ENCODE measurements at places on chromosomes 1 and 21. TPM values are rescaled to one million over a fixed set of nuclear protein-coding genes. Genes with fewer than 3 reads are reported as not detected.

- no peak overlapping the region for H3K27ac ChIP-seq
- H3K27me3 ChIP-seq = peaks cover 7% of the 10 kb centered on the region
- H3K4me1 ChIP-seq = no peaks in the 10 kb centered on the region
- no peak overlapping the region for H3K4me3 ChIP-seq
Measured at GRCh38 chr1:99607590-99607989, 38.3 kb upstream of the PALMD start.

The LHX8 gene
- total RNA-seq = not detected

DNA sequence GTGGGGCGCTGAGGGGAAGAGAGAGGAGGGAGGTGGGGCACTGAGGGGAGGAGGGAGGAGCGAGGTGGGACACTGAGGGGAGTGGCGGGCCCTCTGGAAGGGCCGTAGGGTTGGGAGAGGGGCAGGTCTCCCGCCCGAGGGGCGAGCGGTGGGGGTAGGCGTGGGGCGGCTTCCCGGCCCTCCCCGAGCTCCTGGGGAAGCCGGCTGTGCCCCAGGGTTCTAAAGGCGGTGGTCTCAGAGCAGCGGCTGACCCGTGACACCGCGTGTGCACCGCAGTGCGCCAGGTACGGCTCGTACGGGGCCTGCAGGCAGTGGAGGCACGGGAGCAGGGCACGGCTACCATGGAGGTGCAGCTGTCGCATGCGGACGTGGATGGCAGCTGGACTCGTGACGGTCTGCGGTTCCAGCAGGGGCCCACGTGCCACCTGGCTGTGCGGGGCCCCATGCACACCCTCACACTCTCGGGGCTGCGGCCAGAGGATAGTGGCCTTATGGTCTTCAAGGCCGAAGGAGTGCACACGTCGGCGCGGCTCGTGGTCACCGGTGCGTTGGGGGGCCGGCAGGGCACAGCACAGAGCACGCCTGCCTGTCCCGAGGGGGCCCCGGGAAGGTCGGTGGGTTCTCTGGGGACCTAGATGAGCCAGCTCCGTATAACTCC is 68.5 kb downstream of the OBSCN start:
- peaks cover 10% of the 10 kb centered on the region for H3K4me1 ChIP-seq
- no peak for DNase-seq
- H3K27ac ChIP-seq = peak overlapping the region; percentile 25

GRCh38 chr21:27371115-27371974 is 404.5 kb upstream of the ADAMTS5 start:
- no peaks in the 10 kb centered on the region for H3K4me1 ChIP-seq
- no peak overlapping the region for H3K27ac ChIP-seq

DNA sequence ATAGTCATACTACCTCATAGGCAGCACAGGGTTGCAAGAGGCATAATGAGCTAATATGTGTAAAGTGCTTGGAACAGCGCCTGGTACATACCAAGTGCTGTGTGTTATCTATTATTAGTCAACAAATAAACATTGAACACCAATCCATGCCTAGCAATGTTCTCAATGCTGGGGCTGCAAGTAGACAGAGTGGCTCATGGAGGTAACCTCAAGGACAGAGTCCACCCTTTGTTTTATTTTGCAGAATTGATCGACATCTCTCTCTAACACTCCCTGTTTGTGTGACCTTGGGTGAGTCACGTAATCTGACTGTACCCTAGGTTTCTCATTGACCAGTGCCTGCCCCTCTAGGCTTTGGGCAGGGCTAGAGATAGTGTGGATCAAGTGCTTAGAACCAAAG is 164.0 kb upstream of the KLHDC7A start:
- H3K36me3 ChIP-seq = no peaks in the 10 kb centered on the region
- no peaks in the 10 kb centered on the region for H3K4me1 ChIP-seq
- H3K27me3 ChIP-seq = no peaks in the 10 kb centered on the region
- no peak overlapping the region for H3K27ac ChIP-seq
- no peak overlapping the region for H3K4me3 ChIP-seq

- H3K27ac ChIP-seq = peak overlapping the region; percentile 39
- peaks cover 55% of the 10 kb centered on the region for H3K36me3 ChIP-seq
- H3K4me1 ChIP-seq = peaks cover 8% of the 10 kb centered on the region
- H3K27me3 ChIP-seq = no peaks in the 10 kb centered on the region
Measured at GRCh38 chr1:55069280-55069679, 29.9 kb downstream of the PCSK9 start.

DNA sequence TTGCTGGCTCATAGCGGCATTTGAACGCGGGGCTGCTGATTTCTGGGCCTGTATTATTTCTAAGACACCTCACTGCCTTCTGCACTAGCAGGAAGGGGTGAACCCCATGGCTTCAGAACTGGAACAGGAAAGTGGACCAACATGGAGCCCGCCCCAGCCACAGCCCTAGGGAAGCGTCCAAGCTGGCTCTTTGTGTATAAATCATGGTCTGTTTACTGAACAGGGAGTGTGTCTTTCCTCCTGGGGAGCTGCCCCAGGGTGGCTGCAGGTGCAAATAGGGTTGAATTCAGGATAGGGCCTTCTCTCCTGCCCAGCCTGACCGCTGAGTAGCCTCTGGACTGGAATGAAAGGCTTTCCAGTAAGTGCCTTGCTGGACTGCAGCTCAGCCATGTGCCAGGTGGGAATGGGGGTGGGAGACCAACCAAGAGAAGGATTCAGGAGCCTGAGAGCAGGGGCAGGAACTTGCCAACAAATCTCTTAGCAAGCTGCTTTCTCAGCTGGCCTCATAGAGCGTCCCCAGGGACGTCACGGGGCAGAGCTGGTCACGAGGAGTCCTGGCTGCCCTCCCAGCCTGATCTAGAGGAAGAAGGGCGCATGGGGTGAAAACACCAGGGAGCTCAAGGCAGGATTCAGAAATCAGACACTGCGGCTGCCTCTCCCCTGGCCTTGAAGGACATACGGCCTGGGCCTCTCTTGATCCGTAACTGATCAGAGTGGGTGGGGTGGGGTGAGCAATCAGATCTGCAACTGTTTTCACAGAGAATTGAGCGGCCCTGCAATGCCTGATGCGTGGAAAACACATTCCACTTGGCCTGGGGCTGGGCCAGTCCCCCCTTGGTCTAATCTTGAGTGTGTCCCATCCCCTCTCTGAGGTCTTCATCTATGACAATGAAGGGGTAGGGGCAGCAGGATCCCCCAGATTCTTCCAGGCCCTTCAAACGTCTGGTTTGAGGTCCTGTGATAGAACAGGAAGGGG is 56.5 kb upstream of the SELENON start:
- H3K4me1 ChIP-seq = peaks cover 7% of the 10 kb centered on the region
- H3K27ac ChIP-seq = no peak overlapping the region

The NHLH1 gene
- 0.47 TPM for total RNA-seq

The GNG12 gene
- total RNA-seq = not detected

DNA sequence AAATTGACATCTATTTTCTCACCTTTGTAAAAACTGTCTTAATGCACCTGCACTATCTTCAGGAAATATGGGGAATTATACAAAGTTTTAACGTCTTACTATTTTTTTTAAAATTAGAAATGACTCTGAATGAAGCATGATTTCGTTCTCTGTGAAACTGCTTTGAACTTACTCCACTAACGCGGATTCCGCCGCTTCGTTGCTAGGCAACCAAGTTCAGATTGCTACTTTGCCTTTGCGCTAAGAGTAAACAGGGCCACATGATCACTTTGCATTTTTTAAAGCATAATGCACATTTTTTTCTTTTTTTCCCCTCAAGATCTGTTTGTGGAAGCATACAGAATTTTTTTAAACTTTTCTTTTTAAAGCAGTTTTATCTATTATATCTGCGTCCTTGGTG is 690.5 kb downstream of the BRINP3 start:
- no peak for DNase-seq
- H3K27me3 ChIP-seq = no peaks in the 10 kb centered on the region
- no peaks in the 10 kb centered on the region for H3K36me3 ChIP-seq
- H3K4me3 ChIP-seq = no peak overlapping the region
- no peaks in the 10 kb centered on the region for H3K4me1 ChIP-seq

The RHCE gene
- total RNA-seq = not detected

The INAVA gene
- 0.57 TPM for total RNA-seq

DNA sequence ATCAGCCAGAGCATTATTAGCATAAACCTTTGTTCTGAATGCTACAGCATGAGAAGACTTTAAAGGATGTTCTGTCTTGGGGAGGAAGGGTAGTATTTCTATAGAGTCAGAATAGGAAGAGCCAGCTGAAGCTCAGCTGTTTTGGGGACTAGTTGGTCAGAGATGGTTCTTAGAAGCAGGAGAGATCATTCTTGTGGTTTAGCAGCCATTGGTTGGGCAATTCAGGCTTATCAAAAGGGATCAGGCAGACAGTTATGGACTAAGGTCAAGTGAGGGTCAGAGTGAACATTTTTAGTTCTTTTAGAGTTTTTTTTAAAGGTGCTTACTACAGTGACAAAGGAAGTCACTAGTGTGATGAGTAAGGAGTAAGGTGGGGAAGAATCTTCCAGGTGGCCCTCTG is 245.5 kb downstream of the RPS6KC1 start:
- no peak for DNase-seq
- H3K4me3 ChIP-seq = no peak overlapping the region

The SAMSN1 gene
- 103 TPM for total RNA-seq

DNA sequence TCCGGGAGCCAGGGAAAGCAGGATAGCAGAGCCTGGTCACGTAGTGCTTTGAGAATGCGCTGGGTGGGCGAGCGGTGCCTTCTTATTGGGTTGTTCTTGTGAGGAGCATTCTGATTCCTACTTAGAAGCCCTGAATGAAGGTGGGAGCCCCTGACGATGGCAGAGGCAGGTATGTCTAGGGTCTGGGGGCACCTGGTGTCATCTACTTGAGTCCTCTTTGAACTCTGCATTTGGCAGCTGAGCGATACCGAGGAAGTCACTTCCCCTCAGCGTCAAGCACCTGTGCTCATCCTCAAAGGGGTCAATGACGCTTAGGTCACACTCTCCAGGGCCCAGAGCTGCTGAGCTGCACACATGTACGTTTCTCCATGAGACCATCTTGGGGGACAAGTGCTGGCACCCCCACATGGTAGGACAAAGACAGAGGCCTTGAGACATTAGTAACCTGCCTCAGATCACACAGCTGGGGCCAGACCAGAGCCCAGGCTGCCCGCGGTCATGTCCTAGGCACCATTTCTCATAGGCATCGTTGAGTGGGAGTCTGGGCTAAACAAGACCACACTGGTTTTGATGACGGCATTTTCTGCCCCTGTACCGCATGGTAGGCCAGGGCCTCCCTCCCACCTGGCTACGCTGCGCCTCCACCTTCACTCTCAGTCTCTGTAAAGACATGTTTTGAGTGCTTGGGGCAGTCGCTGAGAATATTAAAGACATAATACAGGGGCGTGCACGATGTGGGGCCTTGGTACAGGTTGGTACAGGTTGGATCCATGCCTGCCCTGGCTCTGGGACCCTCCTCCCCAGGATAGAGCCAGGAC is 69.1 kb upstream of the ABCG1 start:
- no peaks in the 10 kb centered on the region for H3K36me3 ChIP-seq
- no peak overlapping the region for H3K4me3 ChIP-seq
- peaks cover 10% of the 10 kb centered on the region for H3K4me1 ChIP-seq

The LRRC39 gene
- 0.52 TPM for total RNA-seq

The SCYL3 gene
- 15.1 TPM for total RNA-seq

DNA sequence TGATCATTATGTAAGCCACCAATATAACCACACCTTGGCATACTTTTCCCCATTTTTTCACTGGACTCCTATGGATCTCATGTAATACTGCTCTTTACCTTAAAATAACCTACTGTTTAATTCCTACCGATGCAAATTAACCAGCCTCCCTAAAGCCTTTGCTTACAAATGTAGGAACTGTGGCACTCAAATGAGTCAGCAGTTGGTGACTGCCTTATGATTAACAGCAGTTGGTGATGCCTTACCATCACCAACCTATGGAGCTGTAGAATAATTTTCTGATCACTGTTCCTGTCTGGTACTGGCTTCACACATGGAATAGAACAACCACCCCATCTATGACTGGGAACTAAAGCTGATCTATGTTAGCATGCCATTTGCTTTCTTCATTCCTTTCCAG is 7.8 kb upstream of the NUDT17 start:
- no peak for DNase-seq
- H3K4me3 ChIP-seq = no peak overlapping the region
- no peaks in the 10 kb centered on the region for H3K4me1 ChIP-seq
- no peaks in the 10 kb centered on the region for H3K27me3 ChIP-seq

GRCh38 chr1:89941110-89941766 is 53.7 kb upstream of the ZNF326 start:
- no peak overlapping the region for H3K4me3 ChIP-seq
- no peak overlapping the region for H3K27ac ChIP-seq
- DNase-seq = no peak

DNA sequence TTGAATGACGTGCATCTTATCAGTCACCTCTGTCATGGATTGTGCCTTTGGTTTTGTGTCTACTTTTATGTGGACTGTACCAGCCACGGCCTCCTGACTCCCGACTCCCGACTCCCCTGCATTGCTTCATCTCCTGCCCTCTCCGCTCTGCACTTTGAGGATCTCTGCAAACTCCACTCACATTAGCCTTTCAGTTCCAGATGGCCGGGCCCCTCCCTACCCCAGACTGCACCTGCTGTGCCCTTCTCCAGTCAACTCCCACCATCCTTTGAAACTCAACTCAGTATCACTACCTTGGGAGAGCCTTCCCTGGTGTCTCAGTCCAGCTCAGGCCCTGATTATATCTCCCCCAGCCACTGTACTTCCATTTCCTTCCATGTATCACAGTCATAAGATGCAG is 71.4 kb downstream of the MDM4 start:
- H3K27ac ChIP-seq = no peak overlapping the region
- DNase-seq = no peak
- no peaks in the 10 kb centered on the region for H3K27me3 ChIP-seq
- no peak overlapping the region for H3K4me3 ChIP-seq

- no peaks in the 10 kb centered on the region for H3K4me1 ChIP-seq
- no peak overlapping the region for H3K4me3 ChIP-seq
- H3K27ac ChIP-seq = no peak overlapping the region
- DNase-seq = no peak
- peaks cover 19% of the 10 kb centered on the region for H3K27me3 ChIP-seq
Measured at GRCh38 chr1:110816945-110817344, 56.0 kb upstream of the CD53 start.

The GALNT2 gene
- 21.2 TPM for total RNA-seq

DNA sequence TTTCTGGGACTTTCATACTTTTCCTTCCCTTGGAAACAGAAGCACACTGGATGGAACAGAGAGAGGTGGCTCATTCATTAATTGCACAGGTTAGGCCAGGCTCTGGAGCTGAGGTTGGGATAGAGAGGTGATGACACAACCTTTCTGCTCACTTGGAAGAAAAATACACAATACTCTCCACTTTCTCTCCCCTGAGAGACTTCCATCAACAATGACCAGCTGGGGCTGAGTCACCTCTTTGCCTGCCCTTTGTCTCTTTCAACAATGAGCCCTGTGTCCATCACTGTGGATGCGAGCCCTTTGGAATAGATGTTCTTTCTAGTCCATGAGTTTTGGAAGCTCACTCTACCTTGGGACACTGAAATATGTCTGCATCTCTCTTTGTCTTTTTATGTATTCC is 43.1 kb downstream of the ATP2B4 start:
- no peak overlapping the region for H3K4me3 ChIP-seq
- no peak overlapping the region for H3K27ac ChIP-seq
- DNase-seq = no peak
- no peaks in the 10 kb centered on the region for H3K27me3 ChIP-seq

The NTNG1 gene
- not detected for total RNA-seq

All from activated CD8-positive, alpha-beta T cell treated with anti-CD3 and anti-CD28 coated beads, Interleukin-2, amount 10 ng/mL, durations not matched to agents 7 days and 5 days (primary cell).